ENCODE measurements at places on chromosomes 16 and 17.

- no peak for DNase-seq
Measured at GRCh38 chr16:86740906-86741799, 162.8 kb downstream of the FOXL1 start.

DNA sequence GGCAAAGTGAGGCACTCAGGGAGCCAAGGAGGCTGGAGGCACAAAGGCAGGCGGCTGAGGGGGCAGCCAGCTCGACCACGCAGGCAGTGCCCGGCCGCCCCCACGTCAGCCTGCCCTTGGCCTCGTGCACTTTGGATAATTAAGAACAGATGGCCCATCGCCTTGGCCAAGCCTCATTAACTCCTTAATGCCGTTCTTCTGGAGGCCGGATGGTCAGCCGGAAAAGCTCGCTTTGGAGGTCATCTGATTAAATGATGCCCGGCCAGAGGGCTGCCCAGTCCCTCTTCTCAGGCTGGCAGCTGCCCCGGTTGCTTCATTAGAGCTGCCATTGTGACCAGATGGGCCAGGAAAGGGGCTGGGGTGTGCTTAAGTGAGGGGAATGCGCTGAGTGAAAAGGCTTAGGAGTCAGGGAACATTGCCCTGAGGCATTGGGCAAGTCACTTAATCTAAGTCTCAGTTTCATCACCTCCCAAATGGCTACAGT lies 364.0 kb downstream of the NPIPA8 start:
- DNase-seq: no peak

GRCh38 chr17:81727324-81728031 lies 15.4 kb downstream of the SLC25A10 start:
- DNase-seq: no peak

- no peak for DNase-seq
Measured at GRCh38 chr17:14245629-14246028, 9.0 kb upstream of the CDRT15 start.

- DNase-seq: peak; percentile 34
Measured at GRCh38 chr16:89037261-89038152, 56.1 kb upstream of the ACSF3 start.

GRCh38 chr16:4002121-4002520 lies 114.1 kb downstream of the ADCY9 start:
- no peak for DNase-seq

GRCh38 chr17:75645889-75646637 lies 12.8 kb downstream of the SMIM5 start:
- no peak for DNase-seq

DNA sequence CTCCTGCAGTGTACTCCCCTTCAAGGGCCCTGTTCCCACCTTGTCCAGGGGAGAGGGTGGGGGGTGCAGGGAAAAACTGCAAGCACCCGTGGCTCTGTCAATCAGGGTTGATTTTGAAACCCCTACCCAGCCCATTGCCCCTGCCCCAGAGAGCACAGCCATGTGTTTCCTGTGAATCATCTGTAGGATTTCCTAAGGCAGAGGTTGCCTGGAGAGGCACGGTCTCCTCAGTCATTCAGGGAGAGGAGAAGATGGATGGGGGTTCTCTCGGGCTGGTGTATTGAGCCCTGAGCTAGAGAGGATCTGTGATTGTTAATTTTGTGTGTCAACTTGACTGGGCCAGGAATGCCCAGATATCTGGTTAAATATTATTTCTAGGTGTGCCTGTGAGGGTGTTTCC lies 3.5 kb upstream of the AGRP start:
- no peak for DNase-seq

GRCh38 chr17:30950669-30951399 lies 20.0 kb upstream of the RNF135 start:
- DNase-seq: no peak

DNA sequence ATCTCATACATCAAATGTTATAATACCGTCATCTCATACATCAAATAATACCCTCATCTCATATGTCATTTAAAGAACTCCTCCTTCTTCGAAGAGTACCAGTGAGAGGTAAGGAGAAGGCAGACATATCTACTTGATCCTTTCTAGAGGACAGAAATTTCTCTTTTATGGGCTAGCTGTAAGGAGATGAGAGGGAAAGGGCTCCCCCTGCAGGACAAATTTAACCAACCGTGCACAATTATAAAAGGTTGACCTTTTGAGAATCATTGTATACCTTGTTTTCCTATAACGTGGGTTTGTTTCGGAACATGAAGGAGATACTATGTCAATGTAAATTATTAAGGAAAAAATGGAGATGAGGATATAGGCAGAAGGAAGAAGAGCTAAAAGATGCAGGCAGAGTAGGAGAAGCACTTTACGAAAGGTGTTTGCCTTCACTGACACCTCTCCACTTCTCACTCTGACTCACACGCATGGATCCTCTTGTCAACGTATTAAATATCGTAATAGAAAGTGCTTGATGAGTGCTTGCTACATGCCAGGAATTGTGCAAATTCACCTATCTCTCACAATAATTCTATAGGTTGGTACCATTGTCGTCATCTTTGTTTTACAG lies 465.9 kb upstream of the ERCC4 start:
- DNase-seq: peak; percentile 73

GRCh38 chr17:64092113-64092512 lies 37.8 kb downstream of the ERN1 start:
- no peak for DNase-seq
